C1 segment of cervical spinal cord (tissue), 14 donors: ENCODE measurements at places on chromosomes 2 and 18.
A peak's percentile ranks its signal among the peaks of the same experiment; 100 is the strongest.

- no peak for DNase-seq
Observed at GRCh38 chr2:216274194-216274840, 98.0 kb downstream of the MARCHF4 start.

DNA sequence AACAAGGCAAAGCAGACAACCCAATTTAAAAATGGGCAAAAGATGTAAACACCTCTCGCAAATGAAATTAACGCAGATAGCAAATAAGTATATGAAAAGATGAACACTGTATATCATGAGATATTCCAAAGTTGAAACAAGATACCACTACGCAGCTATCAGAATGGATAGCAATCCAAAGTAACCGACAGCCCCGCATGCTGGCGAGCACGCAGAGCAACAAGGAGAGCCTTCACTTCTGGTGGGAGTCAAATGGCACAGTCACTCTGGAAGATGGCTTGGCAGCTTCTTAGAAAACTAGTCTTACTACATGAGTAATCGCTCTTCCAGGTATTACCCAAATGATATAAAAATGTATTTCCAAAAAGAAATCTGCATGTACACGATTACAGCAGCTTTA, 1.4 kb downstream of the NDUFA10 start:
- no peak for DNase-seq

GRCh38 chr2:127179766-127180165, 40.3 kb downstream of the CYP27C1 start:
- no peak for DNase-seq

GRCh38 chr18:36809590-36810381, 19.0 kb downstream of the TPGS2 start:
- peak; percentile 10 for DNase-seq

GRCh38 chr2:25127646-25128045, 40.7 kb downstream of the POMC start:
- DNase-seq: no peak

DNA sequence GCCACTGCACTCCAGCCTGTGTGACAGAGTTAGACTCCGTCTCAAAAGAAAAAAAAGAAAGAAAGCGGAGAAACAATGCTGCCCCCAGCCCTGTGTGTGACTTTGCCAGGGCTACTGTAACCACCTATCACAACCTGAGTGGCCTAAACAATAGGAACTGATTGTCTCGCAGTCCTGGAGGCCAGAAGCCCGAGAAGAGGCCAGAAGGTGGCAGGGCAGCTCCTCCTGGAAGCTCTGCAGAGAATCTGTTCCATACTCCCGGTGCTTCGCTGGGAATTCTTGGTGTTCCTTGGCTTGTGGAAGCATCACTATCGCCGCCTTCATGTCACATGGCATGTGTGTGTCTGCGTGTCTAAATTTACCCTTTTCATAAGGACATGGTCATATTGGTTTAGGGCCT, 14.4 kb upstream of the RAB17 start:
- DNase-seq: no peak

DNA sequence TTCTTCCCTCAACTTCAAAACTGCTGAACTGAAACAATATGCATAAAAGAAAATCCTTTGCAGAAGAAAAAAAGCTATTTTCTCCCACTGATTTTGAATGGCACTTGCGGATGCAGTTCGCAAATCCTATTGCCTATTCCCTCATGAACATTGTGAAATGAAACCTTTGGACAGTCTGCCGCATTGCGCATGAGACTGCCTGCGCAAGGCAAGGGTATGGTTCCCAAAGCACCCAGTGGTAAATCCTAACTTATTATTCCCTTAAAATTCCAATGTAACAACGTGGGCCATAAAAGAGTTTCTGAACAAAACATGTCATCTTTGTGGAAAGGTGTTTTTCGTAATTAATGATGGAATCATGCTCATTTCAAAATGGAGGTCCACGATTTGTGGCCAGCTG, 8.4 kb downstream of the HOXD8 start:
- no peak for DNase-seq

GRCh38 chr18:6120820-6121279, 225.5 kb upstream of the TMEM200C start:
- no peak for DNase-seq

- DNase-seq: no peak
Observed at GRCh38 chr2:189602233-189602632, 21.6 kb upstream of the SLC40A1 start.

DNA sequence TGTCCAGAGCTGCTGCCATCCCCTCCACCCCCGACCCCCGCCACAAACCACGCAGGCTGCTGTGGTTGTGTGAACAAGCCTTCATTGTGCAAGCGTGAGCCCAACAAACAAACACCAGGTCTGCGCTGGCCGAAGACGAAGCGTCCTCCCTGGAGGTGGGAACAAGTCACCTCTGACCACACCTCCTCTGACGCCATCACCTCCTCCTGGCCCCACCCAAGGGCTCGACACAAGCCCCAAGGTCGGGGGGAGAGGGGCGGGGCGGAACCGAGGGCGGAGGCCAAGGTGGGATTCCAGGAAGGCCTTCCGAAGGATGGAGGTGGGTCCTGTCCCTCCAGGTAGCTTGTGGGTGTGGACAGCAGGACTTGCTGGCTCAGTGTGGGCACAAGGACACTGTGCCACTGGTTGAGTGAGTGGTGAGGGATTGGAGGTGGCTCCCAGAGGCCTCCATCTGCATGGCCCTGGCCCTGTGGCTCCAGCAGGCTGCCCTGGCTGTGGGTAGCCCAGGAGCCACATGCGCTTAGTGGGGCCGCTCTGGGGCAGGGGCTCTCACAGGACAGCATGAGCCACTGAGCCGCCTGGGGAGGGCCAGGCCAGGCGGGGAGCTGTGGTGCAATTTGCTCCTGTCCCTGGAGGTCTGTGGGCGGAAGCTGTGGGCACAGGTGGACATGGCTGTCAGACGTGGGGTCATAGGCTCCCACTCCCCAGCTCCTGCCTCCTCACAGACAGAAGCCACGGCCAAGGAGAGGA, 7.4 kb upstream of the GPR17 start:
- no peak for DNase-seq

GRCh38 chr2:12428324-12428723, 288.4 kb upstream of the TRIB2 start:
- DNase-seq: no peak

GRCh38 chr2:229714080-229714735, at the start of gene DNER:
Gene DNER, minus strand, starts transcription at chr2:229714555. Its CDS starts 132 bp downstream, at chr2:229714423.
- peak; percentile 78 for DNase-seq

GRCh38 chr2:150888337-150888736, 373.3 kb downstream of the RBM43 start:
- no peak for DNase-seq

- no peak for DNase-seq
Observed at GRCh38 chr2:188414869-188415753, 123.4 kb downstream of the GULP1 start.

- no peak for DNase-seq
Observed at GRCh38 chr18:32688821-32689220, 84.0 kb downstream of the KLHL14 start.

DNA sequence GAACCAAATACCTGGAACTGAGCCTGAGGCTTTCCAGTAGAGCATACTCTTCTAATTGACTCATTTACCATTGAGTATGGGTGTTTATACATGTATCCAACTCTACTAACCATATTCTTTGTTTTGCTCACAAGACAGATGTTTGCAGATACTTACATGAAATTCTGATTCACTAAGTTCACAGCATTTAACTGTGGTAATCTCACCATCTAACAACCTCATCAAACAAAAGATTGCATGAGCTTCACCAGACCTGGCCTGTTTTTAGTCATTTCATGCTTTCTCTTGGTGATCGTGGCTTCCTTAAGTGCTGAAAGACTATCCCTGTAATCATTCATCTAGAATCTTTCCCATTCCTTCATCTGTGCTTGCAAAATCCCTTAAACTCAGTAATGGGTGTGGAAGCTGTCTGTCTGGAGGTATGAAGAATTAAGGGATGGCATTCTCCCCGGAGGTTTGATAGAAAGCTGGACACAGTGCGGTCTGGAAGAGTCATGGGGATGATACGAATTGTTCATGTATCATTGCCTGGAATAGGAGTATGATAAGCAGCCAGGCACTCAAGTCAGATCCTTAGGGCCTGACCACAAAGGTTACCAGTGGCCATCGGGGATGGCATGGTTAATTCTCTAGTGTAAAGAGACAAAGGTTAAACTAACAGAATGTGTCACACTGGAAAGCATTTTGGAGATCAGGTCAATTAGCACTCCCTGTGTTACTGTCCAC, 42.0 kb upstream of the IL1R1 start:
- DNase-seq: no peak

GRCh38 chr2:184692141-184692734, 93.9 kb downstream of the ZNF804A start:
- DNase-seq: no peak
